ENCODE measurements at places on chromosomes 4 and X.

- no peak for DNase-seq
Measured at GRCh38 chr4:184329659-184330400, 112.2 kb upstream of the ENPP6 start.

DNA sequence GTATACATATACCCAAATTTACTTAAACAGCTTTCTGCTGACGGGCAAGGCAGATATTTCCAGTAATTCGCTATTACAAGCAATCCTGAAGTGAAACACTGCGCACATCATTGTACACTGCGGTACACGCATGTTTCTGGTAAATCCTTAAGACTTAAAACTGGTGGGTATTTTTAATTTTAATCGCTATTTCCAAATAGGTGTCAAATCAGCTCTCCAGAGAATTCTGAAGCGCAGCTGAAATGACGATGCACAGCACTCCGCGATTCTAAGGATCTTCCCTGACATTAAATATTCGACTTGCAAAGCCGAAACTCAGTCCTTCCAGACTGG is 361 bp downstream of the TMEM128 start:
- DNase-seq, result no peak

DNA sequence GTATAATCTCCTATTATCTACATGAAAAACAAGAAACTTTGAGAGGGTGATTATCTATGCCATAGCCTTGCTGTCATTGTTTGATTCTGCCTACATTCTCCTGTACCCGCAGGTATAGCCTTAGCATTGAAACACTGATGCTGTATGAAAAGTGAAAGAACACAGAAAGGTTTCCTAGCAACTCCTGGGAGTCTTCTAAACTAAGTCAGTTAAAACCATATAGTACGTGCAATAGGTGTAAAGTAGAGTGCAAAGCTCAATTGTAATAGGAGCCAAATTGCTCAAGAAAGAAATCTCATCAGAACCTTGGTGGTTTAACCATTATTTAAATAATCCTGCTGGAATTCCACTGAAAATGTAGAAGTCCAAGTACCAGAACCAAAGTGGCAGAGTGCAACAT is 489.7 kb downstream of the PCDH10 start:
- no peak for DNase-seq

GRCh38 chr4:114729068-114729738 is 130.6 kb downstream of the UGT8 start:
- DNase-seq, result peak; percentile 34

DNA sequence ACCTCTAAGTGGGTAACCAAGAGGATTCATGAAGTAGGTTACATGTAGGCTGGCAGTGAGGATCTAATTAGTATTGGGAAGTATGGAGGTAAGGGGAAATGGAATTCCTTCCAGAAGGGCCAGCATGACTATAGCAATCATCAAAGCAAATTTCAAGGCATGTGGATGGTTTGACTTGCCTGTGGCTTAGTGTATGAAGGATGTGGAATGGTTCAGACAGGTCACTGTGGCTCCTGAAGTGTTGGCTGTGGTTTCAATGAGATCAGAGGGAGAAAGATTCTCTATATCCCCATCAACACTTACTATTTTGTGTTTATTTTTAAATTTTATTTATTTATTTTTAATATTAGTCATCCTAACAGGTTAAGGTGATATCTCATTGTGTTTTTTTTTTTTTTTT is 121.6 kb upstream of the TBC1D9 start:
- no peak for DNase-seq

- DNase-seq, result no peak
Measured at GRCh38 chrX:55057675-55058249, 17.1 kb upstream of the PAGE2B start.

- no peak for DNase-seq
Measured at GRCh38 chrX:11105080-11105479, 6.1 kb upstream of the HCCS start.

DNA sequence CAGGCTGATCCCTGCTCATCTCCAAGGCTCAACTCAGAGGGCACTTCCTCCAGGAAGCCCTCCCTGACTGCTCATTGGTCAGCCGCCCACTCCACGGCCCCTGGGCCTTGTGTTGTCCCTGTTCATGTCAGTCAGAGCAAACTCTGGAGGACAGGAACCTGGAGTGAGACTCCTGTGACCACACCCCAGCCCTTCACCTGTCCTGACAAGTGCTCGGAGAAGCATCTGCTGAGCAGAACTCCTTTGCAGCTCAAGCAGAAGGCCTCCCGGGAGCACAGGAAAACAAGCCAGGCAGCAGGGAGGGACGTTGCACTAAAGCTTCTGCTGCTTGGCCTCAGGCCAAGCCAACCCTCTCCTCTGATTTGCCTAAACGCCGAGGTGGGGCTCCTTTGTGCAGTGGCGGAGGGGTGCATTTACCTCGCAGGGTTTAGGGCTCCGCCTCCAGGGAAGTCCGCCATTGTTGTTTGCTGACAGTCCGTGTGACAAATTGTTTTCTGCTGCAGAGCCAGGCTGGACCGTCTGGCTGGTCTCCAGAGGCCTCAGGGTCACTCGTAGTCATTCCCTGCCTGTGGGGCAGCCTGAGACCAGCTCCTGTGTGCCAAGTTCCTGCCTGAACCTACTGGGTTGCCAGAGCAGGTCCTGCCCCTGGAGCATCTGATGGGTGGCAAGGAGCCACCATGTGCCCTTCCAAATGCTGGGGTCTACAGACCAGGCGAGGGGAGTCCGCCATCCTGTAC is 61.8 kb downstream of the C4orf50 start:
- DNase-seq, result peak; percentile 53

GRCh38 chrX:123036401-123036800 is 147.7 kb upstream of the GRIA3 start:
- DNase-seq, result no peak

DNA sequence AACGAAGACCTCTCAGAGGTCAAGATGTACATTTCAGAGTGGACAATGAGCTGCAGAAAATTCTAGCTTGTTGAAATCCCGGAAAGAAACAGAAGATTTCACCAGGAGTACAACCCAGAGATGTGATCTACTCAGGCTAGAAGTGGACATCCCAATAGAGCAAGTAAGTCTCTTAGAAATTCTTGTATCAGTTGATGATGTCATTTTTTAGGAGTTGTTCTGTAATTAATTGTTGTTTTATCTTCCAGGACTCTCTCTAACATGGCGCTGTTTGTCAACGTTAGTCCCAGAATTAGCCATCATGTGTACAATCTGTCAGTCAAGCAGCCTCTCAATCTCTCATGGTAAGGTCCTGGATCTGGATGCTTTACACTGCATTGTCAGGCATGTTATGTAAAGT is 174.4 kb downstream of the GRIA3 start:
- DNase-seq, result no peak

DNA sequence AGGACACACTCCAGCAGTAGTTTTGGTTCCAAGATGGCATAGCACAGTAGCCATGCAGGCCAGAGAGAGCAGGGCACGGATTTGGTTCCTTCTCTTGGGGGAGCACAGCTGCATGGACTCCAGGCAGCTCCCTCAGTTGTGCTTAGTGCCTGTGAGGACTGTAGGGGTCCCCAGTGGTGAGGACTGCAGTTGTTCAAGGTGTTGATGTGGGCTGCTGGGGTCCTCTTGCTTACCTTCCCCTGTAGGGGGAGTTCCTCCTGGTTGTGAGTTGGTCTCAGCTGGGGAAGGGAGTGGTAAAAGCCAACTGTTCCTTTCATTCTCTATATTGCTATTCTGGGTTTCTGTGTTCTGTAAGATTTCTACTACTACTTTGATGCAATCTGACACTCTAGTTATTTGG is 606.5 kb downstream of the MAGEB5 start:
- DNase-seq, result no peak

DNA sequence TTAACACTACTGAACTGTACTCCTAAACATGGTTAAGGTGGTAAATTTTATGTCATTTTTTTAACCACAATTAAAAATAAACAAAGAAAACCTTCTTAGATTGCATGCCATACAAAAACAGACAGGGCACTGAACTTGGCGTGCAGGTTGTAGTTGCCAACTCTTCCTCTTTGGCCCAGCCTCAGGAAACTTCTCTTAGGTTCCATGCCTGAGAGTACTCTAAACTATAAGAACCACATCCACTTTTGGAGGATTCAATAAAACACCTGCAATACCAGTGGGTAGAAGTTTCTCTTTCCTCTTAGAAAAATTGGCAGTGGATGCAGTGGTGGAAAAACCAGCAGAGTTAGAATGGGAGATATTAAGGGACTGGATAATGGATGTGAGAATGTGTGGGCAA is 103.4 kb downstream of the LUZP4 start:
- DNase-seq, result no peak
